ENCODE measurements at places on chromosomes 5 and 9. TPM values are rescaled to one million over a fixed set of nuclear protein-coding genes. Genes with fewer than 3 reads are reported as not detected.

The PLAC8L1 gene
- polyA plus RNA-seq, result 3.0 TPM

The LYRM7 gene
- polyA plus RNA-seq, result 9.3 TPM

The C9orf153 gene
- polyA plus RNA-seq, result 0.13 TPM

The YIPF5 gene
- 56.5 TPM for polyA plus RNA-seq

The SLCO4C1 gene
- polyA plus RNA-seq, result 21.1 TPM

The IL31RA gene
- 0.07 TPM for polyA plus RNA-seq

The WHRN gene
- 13.6 TPM for polyA plus RNA-seq

The NOXA1 gene
- 10.7 TPM for polyA plus RNA-seq

The ENTREP1 gene
- 2.4 TPM for polyA plus RNA-seq

The DIPK1B gene
- polyA plus RNA-seq, result 34.3 TPM

The DOCK8 gene
- polyA plus RNA-seq, result 12.9 TPM

- DNase-seq, result no peak
Measured at GRCh38 chr9:107389617-107390071, 99.9 kb downstream of the KLF4 start.

DNA sequence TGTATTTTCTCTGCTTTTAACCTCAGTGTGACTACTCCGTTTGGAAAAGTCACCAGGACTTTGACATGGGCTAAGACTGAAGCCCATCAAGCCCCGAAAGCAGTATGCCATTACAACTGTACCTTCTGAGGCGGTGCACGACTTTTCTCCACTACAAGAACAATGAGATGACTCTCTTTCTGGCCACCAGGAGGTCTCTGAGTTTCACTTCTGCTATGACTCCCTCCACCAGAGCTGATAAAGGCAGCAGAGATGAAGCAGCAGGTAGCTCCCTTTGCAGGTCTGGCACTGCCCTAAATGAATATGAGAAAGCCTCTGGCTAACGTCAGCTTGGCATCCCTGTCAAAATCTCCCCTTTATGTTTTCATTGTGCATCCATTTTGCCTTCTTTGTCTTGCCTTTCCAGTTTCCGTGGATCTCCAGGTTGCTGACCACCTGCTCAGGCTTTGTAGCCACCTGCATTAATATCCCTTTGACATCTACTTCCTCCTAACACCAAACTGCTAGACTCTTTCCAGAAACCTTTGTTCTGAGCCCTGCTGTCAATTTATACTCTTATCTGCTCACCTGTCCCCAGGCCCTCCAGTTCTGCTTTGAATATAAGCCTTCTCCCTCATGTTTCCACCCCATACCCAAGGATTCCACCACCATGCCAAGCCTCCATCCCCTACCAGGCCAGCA, 221.7 kb downstream of the ZNF608 start:
- DNase-seq, result no peak

- no peak for DNase-seq
Measured at GRCh38 chr5:75465480-75465879, 45.9 kb downstream of the CERT1 start.

- no peak for DNase-seq
Measured at GRCh38 chr5:8944005-8944404, 601.9 kb downstream of the SEMA5A start.

- no peak for DNase-seq
Measured at GRCh38 chr5:56095579-56096102, 100.9 kb upstream of the IL6ST start.

DNA sequence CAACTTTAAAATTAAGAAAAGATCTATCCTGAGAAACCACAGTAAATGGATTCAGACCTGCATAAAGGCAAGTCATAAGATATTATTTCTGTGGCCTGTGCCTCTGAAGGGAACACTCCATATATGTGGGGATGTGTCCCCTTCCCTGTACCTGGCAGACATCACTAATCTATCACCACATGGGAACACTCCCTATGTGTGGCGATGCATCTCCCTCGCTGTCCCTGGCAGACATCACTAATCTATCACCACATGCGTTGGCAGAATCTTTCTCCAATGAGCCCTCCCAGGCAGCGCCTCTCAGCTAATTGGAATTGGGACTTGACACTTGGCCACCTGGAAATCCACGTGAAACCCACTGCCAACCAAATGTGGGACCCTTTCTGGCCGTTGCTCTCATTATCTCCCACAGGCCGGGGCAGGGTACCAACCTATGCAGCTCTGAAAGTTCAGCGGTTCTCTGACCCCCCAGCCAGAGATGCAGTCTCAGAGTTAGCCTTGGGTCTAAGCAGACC, 25.2 kb upstream of the ASS1 start:
- no peak for DNase-seq

DNA sequence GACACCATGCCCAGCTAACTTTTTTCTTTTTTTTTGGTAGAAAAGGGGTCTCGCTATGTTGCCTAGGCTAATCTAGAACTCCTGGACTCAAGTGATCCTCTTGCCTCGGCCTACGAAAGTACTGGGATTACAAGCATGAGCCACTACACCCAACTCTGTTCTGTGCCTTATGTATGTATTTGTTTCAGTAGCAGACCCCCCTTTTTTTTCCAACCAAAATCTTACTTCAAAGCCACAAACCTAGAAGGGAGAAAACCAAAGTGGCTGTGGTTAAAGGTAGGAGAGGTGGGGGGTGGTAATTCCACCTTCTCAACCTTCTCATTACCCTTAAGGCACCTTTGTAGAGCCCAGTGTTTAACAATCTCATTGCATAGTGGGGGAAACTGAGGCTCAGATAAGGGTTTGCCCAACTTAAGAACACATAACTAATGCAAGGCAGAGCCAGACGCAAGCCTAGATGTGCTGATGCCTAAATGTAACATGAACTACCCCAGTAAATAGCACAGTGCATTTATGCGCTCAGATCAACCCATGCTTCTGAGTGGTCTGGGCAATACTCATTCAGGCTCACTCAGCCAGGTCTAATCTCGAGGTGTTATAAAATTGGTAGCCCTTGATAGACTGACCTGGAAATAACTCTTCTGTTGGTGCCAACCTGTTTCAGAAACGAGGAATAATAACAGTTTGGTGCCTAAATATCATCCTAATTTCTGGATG, 33.0 kb downstream of the ITK start:
- DNase-seq, result no peak

GRCh38 chr5:33691856-33692255, 199.9 kb downstream of the ADAMTS12 start:
- DNase-seq, result no peak

- DNase-seq, result no peak
Measured at GRCh38 chr5:114782869-114783268, 386.8 kb downstream of the TRIM36 start.

DNA sequence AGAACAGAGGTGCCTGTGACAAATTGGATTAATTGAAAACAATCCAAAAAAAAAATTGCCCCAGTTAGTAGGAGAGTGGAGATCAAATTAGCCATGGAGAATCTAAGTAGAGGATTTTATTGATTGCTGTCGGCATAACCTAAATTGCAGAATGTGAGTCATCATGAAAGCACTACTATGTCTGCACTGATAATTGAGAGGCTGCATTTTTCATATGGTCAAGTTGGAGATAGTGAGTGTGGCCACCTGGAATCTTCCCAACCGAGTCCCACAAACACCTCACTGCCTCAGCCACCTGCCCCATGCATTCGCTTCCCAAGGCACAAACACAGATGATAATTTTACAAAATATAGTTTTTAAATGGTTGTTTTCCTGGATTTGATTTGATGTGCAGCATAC, 123.7 kb downstream of the NTRK2 start:
- DNase-seq, result no peak

GRCh38 chr5:101966476-101966875, 329.6 kb downstream of the SLCO4C1 start:
- no peak for DNase-seq

- DNase-seq, result no peak
Measured at GRCh38 chr5:16108418-16108817, 71.2 kb downstream of the MARCHF11 start.

DNA sequence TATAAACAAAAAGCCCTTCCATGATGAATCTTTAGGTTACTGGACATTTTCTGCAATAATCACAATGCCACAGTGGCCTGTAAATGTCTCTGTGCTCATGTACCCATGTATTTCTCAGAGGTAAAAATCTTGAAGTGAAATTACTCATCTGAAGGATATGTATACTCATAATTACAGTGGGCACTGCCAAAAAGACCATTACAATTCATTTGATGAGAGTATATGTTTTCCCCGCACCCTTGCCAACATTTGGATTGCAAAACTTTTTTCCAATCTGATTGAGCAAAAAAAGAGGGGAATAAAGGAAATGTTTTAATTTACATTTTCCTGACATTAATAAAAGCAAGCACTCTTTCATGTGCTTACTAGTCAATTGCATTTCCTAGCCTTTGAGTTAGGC, 110.5 kb downstream of the EPB41L4A start:
- no peak for DNase-seq

- no peak for DNase-seq
Measured at GRCh38 chr5:124701873-124702425, 44.5 kb downstream of the ZNF608 start.

DNA sequence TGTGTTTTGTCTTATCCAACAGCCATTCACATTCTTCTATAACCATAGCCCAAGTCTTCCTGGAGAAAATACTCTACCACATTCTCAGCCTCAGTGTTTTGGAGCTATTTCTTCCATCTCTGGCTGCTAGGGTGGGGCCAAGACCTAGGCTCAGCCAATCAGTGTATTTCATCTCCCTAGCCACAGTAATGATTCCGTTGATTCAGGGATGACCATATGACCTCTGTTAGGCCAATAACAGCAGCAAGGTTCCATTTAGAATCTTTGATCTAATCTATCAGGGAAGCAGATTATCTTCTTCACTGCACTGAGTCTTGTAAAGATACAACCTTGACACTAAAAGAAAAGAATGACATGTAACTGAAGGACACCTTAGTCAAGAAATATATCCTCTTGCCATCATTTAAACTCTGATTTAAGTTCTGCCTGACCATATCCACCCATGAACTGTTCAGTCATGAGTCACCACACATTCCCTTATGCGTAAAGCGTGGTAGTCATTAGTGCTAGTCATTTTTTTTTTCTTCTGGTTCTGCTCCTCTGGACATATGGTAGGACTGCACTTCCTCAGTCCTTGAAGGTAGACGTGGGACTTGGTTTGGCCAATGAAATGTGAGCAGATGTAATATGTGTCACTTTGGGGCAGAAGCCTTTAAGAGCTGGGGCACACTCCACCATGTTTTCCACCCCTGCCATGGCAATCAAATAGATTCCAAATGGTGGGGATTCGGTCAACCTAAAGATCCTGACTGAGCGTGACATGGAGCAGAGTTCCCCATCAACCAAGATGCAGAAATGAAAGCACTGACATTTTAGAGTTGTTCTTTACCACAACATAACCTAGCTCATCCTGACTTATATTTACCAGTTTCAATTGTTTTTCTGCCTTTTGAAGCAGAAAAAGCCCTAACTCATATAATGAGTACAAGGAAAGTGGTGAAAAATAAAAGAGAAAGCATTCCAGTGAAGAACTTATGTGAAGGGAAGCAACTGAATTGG, 12.7 kb upstream of the PRELID2 start:
- DNase-seq, result no peak

- no peak for DNase-seq
Measured at GRCh38 chr5:141560151-141560550, 58.6 kb downstream of the DIAPH1 start.

GRCh38 chr5:133734916-133735315, 122.6 kb upstream of the FSTL4 start:
- DNase-seq, result no peak

DNA sequence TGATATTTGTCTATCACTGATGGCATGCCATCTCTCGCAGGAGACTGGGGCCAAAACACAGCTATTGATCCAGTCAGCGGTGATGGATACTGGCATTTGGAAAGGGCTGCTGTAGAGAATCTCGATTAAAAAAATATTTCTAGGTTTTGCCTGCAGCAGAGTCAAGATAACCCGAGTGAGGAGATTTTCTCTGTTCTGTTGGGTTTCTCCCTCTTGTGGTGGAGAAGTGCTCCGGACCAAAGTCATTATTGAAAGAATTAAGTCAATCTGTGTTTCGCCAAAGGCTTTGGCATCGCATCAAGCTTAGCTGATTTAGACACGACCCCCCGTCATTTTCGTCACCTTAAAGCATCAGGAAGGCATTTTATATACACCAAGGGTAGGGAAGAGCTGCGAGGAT, 97.1 kb upstream of the IRX2 start:
- no peak for DNase-seq

- DNase-seq, result no peak
Measured at GRCh38 chr9:69260161-69260560, 64.9 kb upstream of the ENTREP1 start.

DNA sequence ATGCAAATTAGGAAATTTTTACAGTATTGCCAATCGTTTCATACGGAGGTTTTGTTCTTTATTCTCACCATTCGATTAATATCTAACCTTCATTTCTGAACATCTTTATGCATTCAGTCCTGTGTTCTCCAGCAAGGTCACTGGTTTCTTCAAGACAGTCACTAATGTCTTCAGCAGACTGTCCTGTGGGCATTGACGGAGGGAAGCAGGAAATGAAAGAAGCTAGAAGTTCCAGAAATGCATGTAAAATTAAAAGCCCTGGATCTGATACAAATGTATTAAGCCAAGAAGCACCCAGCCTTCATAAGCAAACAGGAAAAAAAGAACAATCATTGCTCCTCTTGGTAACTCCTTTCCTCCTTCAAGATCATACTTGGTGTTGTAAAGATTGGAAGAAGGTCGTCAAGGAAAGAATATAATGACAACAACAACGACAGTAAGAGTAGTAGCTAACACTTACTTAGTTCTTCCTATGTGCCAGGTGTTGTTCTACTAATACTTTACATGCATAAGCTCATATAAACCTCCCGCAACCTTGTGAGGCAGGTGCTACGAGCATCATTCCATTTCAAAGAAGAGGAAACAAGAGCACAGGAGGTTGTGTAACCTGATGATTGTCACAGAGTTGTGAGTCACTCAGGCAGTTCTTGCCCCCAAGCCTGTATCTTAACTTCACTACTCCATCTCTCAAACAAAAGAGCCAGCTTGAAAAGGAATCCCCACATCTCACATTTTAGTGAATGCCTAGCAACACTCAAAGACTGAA, 59.9 kb upstream of the CER1 start:
- no peak for DNase-seq

DNA sequence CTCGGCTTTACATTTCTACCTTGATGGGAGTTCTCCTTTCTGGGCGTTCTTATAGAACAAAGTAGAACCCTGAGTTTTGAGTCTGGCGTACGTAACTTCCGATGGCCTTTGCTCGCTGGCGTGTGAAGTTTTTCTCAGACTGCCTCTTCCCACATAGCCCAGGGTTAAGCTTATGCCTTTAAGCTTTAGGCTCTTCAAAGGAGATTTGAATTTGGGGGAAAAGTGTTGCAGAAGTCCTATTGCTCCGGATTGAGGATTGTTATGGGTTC, 13.7 kb upstream of the FBP2 start:
- DNase-seq, result no peak

Data from renal pelvis (tissue), 12 donors.